ENCODE measurements at places on chromosomes 3 and 15.
A peak's percentile ranks its signal among the peaks of the same experiment; 100 is the strongest.

DNA sequence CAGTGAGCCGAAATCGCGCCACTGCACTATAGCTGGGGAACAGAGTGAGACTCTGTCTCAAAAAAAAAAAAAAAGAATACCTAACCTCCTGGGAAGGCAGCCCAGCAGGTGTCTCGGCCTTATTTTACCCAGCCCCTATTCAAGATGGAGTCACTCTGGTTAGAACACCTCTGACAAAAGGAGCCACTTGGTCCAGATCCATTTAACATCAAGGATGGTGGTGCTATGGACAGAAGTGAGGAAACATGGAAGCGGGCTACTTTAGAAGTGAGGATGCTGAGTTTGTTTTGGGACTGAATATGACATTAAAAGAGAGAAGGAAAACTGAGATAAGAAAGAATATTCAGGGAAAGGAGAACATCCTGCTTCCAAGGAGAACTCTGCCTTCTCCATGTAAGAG, 14.7 kb downstream of the GLDN start:
- no peak overlapping the region for H3K27ac ChIP-seq
- H3K4me1 ChIP-seq, result no peaks in the 10 kb centered on the region
- H3K4me3 ChIP-seq, result no peak overlapping the region
- no peak for DNase-seq

GRCh38 chr15:92122259-92122658, 268.8 kb downstream of the SLCO3A1 start:
- H3K4me1 ChIP-seq, result peaks cover 5% of the 10 kb centered on the region
- DNase-seq, result no peak
- peaks cover 14% of the 10 kb centered on the region for H3K36me3 ChIP-seq
- H3K27ac ChIP-seq, result peak overlapping the region; percentile 22
- H3K27me3 ChIP-seq, result no peaks in the 10 kb centered on the region

GRCh38 chr3:143648708-143649107, 199.6 kb downstream of the SLC9A9 start:
- peak; percentile 19 for DNase-seq
- no peaks in the 10 kb centered on the region for H3K4me1 ChIP-seq
- H3K4me3 ChIP-seq, result no peak overlapping the region
- no peaks in the 10 kb centered on the region for H3K36me3 ChIP-seq
- no peak overlapping the region for H3K27ac ChIP-seq

DNA sequence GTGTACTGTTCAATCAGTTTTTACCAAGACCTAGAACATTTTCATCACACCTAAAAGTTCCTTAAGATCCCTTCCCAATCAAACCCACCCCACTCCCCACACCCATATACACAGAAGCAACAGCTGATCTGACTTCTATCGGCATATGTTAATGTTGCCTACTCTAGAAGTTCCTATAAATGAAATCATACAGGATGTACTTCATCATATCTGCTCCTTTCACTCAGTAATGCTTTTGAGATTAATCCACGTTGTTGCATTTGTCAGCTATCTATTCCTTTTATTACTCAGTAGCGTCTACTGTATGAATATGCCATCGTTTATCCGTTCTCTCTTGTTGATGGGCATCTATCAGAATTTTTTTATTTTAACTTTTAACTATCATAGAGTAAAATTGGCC, 14.3 kb upstream of the FILIP1L start:
- no peak overlapping the region for H3K4me3 ChIP-seq
- DNase-seq, result no peak
- no peaks in the 10 kb centered on the region for H3K27me3 ChIP-seq
- no peaks in the 10 kb centered on the region for H3K4me1 ChIP-seq
- no peak overlapping the region for H3K27ac ChIP-seq
- H3K36me3 ChIP-seq, result peaks cover 2% of the 10 kb centered on the region

- no peak overlapping the region for H3K27ac ChIP-seq
- peaks cover 32% of the 10 kb centered on the region for H3K4me1 ChIP-seq
- H3K4me3 ChIP-seq, result no peak overlapping the region
- no peaks in the 10 kb centered on the region for H3K36me3 ChIP-seq
- H3K27me3 ChIP-seq, result peaks cover 56% of the 10 kb centered on the region
These were observed 2.2 kb upstream of the EPHB3 start for GRCh38 chr3:184559336-184559735.

DNA sequence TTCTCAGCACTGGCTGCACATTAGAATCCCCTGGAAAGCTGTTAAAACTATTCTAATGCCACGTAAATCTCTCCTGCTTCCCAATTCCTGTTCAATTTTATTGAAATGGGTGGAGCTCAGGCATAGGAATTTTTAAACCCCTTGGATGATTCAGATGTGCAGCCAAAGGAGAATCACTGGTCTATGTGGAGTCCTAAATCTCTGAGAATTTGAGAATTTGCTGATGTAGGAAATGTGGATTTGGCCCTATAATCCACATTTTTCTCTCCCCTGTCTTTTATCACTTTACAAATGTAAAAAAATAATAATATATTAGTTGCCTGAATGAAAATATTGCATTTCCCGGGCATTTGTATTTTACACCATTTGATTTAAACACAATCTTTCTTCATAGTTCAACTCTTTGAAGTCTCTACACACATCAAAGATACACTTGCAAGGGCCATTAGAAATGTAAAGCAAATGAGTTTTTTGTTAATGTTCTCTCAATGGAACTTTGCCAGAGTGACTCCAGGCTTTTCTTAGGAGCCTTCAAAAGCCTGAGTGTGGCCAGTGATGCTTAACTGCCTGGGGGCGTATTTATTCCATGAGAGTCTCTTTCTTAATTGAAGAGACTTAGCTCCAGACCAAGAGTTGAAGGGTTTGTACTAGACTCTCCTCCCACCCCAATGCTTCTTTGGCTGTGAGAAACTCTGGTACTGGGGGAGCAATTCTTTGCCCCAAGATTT, 48.8 kb upstream of the PTX3 start:
- H3K27ac ChIP-seq, result no peak overlapping the region
- H3K36me3 ChIP-seq, result no peaks in the 10 kb centered on the region
- H3K27me3 ChIP-seq, result no peaks in the 10 kb centered on the region
- DNase-seq, result no peak
- no peaks in the 10 kb centered on the region for H3K4me1 ChIP-seq
- H3K4me3 ChIP-seq, result no peak overlapping the region

DNA sequence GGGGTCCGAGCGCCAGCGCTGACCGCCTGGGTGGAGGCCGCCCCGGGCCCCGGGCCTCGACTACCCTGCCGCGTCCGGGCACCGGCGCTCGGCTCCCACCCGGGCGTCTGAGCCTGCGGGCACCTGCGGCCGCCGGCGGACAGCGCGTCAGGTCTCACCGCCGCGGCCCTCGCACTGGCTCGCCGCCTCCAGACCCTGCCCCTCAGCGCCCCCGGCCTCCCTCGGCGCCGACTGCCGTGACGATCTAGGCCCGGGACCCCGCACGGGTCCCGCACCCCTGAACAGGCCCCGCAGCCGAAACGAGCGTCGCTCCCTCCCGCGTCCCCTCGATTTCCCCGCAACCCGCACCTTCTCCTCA, 297 bp downstream of the PRC1 start:
- peak; percentile 15 for DNase-seq
- H3K4me1 ChIP-seq, result peaks cover 31% of the 10 kb centered on the region
- H3K4me3 ChIP-seq, result peak overlapping the region; percentile 99
- H3K27me3 ChIP-seq, result no peaks in the 10 kb centered on the region
- H3K27ac ChIP-seq, result peak overlapping the region; percentile 99

DNA sequence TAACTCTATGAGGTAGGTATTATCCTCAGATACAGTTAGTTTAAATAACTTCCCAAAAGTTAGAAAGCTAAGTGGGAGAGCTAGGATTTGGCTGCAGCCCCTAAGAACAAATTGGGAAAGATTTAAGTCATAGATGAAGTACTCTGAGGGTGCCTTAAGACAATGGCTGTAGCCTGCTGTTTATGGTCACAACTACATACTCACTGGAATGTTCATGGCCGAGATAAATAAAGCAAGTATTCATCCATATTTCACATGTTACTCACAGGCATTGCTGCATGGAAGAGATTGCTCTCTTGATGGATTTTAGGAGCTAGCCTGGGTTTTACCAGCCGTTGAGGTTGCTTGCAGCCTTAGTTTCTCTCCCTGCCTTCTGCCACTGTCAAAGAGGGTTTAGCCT, 145.0 kb downstream of the CMSS1 start:
- no peaks in the 10 kb centered on the region for H3K27me3 ChIP-seq
- peaks cover 9% of the 10 kb centered on the region for H3K4me1 ChIP-seq
- H3K36me3 ChIP-seq, result peaks cover 11% of the 10 kb centered on the region
- no peak for DNase-seq
- no peak overlapping the region for H3K4me3 ChIP-seq
- H3K27ac ChIP-seq, result no peak overlapping the region

DNA sequence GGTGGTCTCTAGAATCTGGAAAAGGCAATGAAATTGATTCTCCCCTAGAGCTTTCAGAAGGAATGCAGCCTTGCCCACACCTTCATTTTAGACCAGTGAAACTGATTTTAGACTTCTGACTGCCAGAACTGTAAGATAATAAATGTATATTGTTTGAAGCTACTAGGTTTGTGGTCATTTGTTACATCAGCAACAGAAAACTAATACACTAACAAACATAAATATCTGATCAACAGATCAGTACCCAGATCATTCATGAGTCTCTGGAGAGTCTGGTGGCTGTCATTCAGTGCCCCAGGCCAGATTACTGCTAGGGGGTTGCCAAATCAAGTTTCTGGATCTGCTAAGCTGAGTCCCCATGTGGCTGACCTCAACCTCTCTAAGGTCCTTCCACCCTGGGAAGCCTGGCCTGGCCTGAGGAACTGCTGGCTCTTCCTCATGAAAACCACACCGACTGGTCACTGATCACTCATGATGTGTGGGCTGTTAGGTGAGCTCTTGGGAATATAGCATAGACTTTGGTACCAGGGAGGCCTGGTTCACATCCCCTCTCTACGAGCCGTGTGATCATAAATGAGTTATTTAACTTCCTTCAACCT, 11.1 kb upstream of the LACTB start:
- DNase-seq, result no peak
- H3K27me3 ChIP-seq, result no peaks in the 10 kb centered on the region
- no peak overlapping the region for H3K4me3 ChIP-seq
- no peaks in the 10 kb centered on the region for H3K36me3 ChIP-seq

DNA sequence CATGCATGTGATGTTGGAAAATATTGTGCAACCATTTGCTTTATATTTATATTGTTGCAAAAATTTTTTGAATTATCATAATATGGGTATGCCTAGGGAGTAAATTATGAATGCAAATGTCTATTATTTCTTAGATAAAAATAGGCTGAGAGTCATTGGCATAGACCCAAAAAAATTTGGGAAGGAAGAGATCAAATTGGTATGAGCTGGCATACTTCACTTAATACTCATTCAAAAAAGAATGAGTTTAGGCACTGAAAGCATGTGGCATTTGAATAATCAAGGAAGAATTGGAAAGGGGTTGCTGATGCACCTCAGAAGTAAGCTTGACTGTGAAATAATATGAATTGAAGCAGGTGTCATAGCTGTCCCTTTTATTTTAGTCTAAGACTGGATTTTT, 764.0 kb upstream of the DPPA4 start:
- H3K4me1 ChIP-seq, result peaks cover 1% of the 10 kb centered on the region
- no peak for DNase-seq
- H3K27ac ChIP-seq, result no peak overlapping the region
- H3K27me3 ChIP-seq, result no peaks in the 10 kb centered on the region
- H3K36me3 ChIP-seq, result no peaks in the 10 kb centered on the region

DNA sequence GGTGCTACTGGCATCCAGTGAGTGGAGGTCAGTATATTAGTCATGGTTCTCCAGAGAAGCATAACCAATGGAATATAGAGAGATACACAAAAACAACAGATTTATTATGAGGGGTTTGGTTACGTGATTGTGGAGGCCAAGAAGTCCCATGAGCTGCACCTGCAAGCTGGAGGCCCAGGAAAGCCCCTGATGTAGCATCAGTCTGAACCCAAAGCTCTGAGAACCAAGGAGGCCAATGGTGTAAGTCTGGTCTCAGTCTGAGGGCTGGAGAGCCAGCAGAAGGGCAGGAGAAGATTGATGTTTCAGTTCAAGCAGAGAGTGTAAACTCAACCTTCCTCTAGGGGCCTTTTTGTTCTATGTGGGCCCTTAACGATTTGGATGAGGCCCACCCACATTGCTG, 144.1 kb downstream of the KLF13 start:
- peaks cover 41% of the 10 kb centered on the region for H3K4me1 ChIP-seq
- peaks cover 8% of the 10 kb centered on the region for H3K36me3 ChIP-seq
- H3K4me3 ChIP-seq, result no peak overlapping the region
- peak overlapping the region; percentile 13 for H3K27ac ChIP-seq
- DNase-seq, result no peak

DNA sequence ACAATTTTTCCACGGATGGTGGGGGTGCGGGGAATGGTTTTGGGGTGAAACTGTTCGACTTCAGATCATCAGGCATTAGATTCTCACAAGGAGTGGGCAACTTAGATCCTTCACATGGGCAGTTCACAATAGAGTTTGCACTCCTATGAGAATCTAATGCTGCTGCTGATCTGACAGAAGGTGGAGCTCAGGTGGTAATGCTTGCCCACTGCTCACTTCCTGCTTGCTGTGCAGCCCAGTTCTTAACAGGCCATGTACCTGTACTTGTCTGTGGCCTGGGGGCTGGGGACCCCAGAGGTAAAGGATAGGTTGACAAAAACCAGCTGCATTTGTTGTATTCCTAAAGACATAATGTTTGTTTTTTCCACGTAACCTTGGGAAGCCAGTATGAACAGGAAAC, 16.0 kb downstream of the DZIP3 start:
- no peak overlapping the region for H3K4me3 ChIP-seq
- H3K4me1 ChIP-seq, result peaks cover 46% of the 10 kb centered on the region
- no peaks in the 10 kb centered on the region for H3K27me3 ChIP-seq
- peak overlapping the region; percentile 36 for H3K27ac ChIP-seq
- DNase-seq, result no peak

DNA sequence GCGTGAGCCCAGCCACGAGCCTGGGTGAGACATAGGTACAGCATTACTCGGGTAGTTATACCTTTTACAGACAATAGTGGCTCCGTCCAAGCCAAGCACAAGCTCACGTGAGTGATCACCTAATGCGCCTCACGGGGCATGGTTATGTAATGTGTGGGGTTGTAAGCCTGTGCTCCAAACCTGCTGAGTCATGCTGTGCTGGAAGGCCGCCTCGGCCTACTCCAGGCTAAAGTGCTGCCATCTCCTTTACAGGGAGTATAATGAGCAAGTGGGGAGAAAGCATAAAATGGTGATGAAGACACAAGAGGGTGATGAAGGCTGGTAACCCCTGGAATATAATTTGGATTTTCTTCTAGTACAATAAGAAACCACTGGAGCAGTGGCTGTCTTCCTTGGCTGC, 175.8 kb upstream of the STT3B start:
- no peak overlapping the region for H3K4me3 ChIP-seq
- H3K36me3 ChIP-seq, result no peaks in the 10 kb centered on the region
- H3K27me3 ChIP-seq, result no peaks in the 10 kb centered on the region
- no peak for DNase-seq
- H3K4me1 ChIP-seq, result peaks cover 6% of the 10 kb centered on the region

- no peak overlapping the region for H3K4me3 ChIP-seq
- no peak overlapping the region for H3K27ac ChIP-seq
- peaks cover 3% of the 10 kb centered on the region for H3K4me1 ChIP-seq
These were observed 62.9 kb upstream of the LRRFIP2 start for GRCh38 chr3:37237252-37237651.

- peak; percentile 14 for DNase-seq
- H3K27me3 ChIP-seq, result peaks cover 4% of the 10 kb centered on the region
- H3K4me1 ChIP-seq, result peaks cover 24% of the 10 kb centered on the region
- H3K4me3 ChIP-seq, result no peak overlapping the region
- no peaks in the 10 kb centered on the region for H3K36me3 ChIP-seq
- H3K27ac ChIP-seq, result no peak overlapping the region
These were observed 26.1 kb downstream of the FAM174B start for GRCh38 chr15:92629276-92629974.

- H3K27me3 ChIP-seq, result no peaks in the 10 kb centered on the region
- no peak overlapping the region for H3K27ac ChIP-seq
- no peaks in the 10 kb centered on the region for H3K36me3 ChIP-seq
- DNase-seq, result no peak
These were observed 162.8 kb downstream of the SLC9A9 start for GRCh38 chr3:143685491-143685890.

- peaks cover 46% of the 10 kb centered on the region for H3K36me3 ChIP-seq
- H3K27me3 ChIP-seq, result no peaks in the 10 kb centered on the region
- no peak overlapping the region for H3K27ac ChIP-seq
- peaks cover 3% of the 10 kb centered on the region for H3K4me1 ChIP-seq
These were observed 94.3 kb downstream of the XRN1 start for GRCh38 chr3:142353571-142353970.

Data from activated naive CD8-positive, alpha-beta T cell treated with anti-CD3 and anti-CD28 coated beads, Interleukin-2, amount 50 U/mL, for 24 hours (primary cell).